ENCODE measurements at places on chromosomes 4 and X.

DNA sequence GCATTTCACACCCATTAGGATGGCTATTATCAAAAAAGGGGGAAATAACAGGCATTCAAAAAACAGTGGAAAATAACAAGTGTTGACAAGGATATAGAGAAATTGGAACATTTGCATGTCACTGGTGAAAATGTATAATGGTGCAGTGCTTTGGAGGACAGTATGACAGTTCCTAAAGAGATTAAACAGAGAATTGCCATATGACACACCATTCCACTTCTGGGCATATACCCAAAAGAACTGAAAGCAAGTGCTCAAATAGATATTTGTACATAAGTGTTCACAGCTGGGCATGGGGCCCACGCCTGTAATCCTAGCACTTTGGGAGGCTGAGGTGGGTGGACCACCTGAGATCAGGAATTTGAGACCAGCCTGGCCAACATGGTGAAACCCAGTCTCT, 348.1 kb downstream of the NR3C2 start:
- no peak for DNase-seq

GRCh38 chrX:36684053-36684452, 324.1 kb upstream of the FAM47C start:
- no peak for DNase-seq

- DNase-seq, result no peak
These were observed 58.3 kb downstream of the MID1IP1 start for GRCh38 chrX:38859602-38860001.

GRCh38 chrX:102067966-102068723, 57.3 kb upstream of the TCEAL2 start:
- no peak for DNase-seq

DNA sequence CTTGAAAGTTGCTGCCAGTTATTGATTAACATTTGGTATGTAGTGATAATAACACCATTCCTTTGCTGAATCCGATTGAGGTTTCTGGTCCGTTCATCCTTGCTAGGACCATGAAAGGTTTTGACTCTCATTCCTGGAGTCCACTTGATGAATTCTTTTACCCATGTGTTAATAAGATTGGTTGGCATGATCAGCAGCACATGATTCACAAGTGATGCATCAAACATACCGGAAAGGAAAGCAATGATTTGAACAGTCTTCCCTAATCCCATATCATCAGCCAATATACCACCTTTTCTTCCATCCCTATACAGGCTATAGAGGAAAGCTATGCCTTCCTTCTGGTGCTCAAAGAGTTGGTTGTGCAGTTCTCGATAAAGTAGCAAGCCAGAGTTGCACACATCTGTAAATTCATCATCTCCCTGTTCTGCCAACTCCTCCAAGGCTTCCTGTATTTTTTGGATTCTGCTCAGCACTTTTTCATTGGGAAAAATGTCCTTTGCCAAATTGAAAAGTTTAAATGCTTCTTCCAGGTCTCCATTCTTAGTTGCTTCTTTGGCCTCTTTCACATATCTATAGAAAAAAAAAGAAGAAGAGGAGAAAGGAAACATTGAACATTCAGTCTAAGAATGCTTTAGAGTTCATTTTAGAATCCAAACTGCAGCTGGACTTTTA, 26.7 kb downstream of the PIN4 start:
- no peak for DNase-seq

GRCh38 chr4:168664242-168664891, 167.5 kb downstream of the PALLD start:
- DNase-seq, result no peak

GRCh38 chr4:76518241-76518640, 83.2 kb downstream of the SHROOM3 start:
- DNase-seq, result no peak

- no peak for DNase-seq
These were observed 129.1 kb downstream of the CPZ start for GRCh38 chr4:8721621-8722020.

GRCh38 chr4:90030953-90031352, 96.2 kb upstream of the CCSER1 start:
- DNase-seq, result no peak

DNA sequence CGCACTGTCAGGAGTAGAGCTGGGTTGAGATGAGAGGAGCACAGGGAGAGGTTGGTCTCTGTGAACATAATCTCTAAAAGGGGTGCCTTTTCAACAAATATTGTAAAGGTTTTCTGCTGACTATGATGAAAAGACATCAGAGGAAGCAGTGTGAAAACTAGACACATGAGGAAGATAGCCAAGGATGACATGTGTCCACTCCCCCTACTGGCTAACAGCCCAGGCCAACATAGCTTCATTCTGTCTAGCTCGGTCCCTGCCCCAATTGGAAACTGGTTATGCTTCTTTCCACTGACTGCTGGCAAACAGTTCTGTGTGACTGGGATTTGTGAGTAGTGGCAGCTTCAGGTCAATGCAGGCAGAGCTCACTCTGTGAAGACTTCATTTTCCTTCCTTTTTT, 115.4 kb upstream of the ESX1 start:
- no peak for DNase-seq

Data from naive B cell (primary cell).